Stimulated activated CD4-positive, alpha-beta T cell treated with anti-CD3 and anti-CD28 coated beads, Interleukin-15, amount 100 ng/mL, for 1 hour (primary cell): ENCODE measurements at places on chromosomes 11 and 22.

DNA sequence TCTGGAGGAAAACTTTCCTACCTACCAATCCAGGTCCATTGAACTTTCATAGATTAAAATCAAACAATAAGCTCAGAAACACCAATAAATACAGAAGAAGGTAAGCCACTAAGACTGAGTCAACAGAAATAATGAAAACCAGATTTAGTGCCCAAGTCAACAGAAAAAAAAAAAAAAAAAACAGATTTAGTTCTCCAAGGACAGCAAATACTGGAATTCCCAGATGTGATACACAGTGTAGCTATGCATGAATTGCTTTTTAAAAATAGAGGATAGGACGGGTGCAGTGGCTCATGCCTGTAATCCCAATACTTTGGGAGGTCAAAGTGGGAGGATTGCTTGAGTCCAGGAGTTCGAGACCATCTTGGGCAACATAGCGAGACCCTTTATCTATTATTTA lies 15.7 kb downstream of the DMC1 start:
- DNase-seq: no peak

DNA sequence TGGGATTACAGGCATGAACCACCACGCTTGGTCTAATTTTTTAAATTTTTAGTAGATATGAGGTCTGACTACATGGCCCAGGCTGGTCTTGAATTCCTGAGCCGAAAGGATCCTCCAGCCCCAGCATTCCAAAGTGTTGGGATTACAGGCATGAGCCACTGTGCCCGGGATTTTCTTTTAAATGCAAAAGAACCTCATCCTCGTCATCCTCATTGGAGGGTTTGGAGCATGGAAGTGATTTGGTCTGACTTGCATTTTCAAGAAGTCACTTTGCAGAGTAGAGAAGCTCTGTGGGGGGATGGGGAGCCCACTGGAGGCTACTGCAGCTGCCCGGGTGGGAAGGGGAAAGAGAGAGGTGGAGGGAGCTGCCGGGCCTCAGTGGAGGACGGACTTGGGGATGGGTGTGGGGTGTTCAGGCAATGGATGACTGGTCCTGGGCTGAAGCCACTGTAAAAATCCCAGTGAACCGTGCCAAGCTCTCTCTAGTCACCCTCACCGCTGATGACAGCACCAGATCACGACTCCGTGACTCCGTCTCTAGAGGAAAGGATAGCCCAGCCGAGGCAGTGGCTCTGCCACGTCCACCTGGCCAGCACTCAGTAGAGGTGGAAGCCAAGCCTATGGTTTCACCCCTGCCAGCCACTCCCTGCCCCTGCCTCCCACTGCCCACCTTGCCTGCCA lies 32.8 kb upstream of the SLC22A12 start:
- no peak for DNase-seq

DNA sequence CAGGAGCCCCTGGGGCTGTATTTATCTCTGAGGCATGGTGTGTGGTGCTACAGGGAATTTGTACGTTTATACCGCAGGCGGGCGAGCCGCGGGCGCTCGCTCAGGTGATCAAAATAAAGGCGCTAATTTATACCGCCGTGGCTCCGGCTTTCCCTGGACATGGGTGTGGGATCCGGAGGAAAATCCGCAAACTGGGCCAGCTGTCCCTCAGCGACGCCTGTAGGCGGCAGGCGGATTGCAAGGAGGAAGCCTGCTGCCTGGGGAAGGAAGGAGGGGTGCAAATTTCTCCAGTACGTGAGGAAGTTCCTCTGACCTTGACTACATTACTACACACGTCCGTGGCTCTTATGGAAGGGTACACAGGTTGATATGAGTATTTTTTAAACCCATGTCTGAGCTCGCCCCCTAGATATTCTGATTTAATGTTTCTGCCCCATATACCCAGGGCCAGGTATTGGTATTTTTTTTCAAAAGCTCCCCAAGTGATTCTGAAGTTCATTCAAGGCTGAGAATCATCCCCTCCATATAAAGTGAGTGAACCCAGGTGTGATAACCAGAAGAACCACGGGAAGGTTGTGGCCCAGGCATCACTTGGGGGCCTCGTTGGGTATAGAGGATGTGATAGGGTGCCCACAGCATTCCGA lies 2.8 kb downstream of the MYOD1 start:
- DNase-seq: no peak

DNA sequence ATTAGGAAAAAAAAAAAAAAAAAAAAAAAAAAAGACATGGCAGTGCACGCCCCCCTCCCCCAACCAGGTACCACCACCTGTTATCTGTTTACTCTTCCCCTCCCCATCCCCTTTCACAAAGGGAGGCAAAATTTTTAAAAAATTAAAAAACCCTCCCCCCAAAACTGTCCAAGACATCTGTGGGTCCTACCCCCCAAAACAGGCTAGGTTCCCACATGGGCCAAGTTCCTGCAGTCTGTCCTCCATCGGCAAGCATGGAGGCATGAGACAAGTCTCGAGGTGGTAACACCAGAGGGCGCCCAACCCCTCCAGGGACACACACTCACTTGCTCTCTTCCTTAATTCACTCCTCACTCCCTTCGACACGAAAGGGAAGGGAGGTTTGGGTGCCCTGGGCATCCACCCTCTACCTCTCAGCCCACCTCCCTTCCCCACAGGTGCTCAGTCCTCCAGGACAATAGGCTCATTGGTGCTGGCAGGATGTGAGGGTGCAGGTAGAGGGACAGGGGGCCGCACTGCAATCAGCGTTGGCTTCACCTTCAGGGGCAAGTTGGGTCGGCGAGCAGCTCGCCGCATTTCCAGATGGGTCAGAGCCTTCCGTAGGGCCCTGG lies 2.2 kb upstream of the TUT1 start:
- DNase-seq: peak; percentile 50

DNA sequence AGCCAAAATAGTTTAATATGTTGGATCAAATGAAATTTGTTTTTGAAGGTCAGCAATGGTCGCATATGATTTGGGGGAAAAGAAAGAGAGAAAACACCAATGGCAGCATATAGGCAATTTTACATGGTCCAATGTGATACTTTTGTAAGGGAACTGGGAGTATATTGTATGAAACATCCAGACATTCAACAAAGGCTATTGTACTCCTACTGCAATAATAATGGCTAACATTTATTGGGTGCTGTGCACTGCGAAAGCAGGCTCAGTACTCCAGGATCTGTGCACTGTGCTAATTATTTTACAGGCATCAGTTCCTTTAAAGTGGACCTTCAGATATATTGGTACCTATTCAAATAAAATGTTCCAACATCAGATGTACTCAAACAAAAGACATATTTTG lies 5.9 kb upstream of the OR10V1 start:
- no peak for DNase-seq

DNA sequence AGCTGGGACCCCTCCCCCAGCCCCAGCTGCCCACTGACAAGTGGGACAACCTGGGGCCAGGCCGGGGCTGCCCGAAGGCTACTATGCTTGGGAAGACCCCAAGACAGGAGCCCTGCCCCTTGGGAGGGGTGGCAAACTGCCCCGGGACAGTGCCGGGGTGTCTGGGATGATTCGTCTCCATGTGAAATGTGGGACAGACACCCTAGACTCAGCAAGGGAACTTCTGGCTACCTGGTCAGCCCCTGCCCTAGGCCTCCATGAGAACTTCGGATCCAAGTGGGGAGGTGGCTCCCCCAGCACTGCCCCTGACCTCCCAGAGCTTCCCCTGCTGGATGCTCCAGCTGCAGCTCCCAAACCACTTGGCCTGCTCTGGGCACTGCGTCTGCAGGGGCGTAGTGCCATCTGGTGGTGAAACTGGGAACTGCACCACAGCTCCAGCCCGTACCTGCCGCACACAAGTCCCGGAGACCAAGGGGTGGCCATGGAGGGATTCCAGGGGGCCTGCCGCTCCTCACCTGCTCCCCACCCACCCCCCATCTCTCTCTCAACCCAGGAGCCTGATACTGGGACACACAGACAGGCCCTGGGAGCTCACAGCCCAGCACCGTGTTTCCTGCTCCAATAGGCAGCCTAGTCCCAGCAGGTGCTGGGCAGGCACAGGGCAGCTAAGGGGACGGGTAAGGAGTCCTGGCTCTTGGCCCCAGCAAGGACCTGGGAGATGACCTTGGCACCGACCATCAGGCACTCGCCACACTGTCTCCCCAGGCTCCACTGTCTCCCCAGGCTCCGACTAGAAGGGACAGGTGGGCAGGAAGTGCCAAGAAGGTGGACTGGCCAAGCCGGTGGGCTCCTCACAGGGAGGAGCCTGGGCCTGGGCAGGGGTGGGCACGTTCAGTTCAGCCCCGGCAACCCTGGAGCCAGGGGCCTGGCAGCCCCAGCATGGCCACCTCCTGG lies 194.1 kb downstream of the IGLL1 start:
- peak; percentile 74 for DNase-seq

DNA sequence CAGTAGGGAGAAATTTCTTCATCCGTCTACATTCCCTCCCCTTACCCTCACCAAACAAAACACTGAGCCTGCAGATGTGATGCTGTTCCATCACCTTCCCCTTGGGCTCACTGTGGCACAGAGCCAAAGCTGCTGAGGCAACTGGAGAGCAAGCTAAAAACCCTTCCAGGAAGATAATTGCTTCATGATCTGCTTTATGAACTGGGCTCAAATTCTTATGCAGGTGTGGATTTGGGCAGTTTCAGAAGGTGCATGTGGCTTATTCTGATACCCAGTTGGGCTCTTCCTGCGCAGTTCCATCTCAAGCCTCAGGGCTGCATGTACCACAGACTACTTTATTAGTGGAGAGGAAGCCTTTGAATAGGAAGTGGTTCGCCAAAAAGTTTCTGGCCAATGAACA lies 58.3 kb downstream of the AAMDC start:
- DNase-seq: no peak

GRCh38 chr11:16016468-16016829 lies 339.9 kb downstream of the SOX6 start:
- DNase-seq: no peak

DNA sequence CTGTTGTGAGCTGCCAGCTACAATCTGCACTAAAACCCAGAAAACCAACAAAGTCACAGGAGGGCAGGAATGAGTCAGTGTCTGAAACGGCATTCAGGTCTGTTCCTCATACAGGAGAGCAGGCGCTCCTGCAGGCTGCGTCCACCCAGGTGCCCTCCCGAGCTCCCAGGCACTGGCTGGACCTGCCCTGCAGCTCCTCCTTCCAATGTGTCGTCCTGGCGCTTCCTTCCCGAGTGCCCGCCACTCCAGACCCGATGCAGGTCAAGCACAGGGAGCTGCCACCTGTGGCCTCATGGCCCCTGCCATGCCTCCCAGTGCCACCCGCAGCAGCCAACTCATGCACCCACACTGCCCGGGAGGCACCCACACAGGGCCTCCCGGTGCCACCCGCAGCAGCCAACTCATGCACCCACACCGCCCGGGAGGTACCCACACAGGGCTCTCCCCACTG lies 12.0 kb downstream of the BRD1 start:
- DNase-seq: no peak

DNA sequence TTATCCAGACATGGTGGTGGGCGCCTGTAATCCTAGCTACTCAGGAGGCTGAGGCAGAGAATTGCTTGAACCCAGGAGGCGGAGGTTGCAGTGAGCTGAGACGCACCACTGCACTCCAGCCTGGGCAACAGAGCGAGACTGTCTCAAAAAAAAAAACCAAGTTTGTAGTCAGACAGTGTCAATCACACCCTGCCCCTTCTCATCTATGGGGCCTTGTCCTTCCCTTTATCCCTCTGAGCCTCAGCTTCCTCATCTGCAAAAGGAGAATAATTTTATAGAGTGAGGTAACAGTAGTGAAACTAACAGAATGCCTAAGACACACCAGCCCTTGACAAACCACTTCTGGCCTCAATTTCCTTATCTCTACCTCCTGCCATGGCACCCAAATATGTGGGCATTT lies 10.7 kb downstream of the BCL9L start:
- DNase-seq: no peak

GRCh38 chr11:68090706-68091105 lies 30.5 kb downstream of the CHKA start:
- DNase-seq: no peak

DNA sequence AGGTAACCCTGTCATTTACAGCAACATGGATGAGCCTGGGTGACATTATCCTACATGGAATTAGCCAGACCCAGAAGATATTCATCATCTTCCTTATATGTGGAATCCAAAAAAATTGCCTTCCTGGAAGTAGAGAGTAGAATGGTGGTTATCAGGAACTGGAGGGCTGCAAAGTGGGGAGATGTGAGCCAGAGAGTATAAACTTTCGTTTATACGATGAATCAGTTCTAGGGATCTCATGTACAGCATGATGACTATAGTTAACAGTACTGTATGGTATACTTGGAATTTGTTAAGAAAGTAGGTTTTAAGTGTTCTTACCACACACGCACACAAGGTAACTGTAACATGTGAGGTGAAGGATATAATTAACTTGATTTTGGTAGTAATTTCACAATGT lies 79.1 kb downstream of the TBC1D22A start:
- DNase-seq: no peak

DNA sequence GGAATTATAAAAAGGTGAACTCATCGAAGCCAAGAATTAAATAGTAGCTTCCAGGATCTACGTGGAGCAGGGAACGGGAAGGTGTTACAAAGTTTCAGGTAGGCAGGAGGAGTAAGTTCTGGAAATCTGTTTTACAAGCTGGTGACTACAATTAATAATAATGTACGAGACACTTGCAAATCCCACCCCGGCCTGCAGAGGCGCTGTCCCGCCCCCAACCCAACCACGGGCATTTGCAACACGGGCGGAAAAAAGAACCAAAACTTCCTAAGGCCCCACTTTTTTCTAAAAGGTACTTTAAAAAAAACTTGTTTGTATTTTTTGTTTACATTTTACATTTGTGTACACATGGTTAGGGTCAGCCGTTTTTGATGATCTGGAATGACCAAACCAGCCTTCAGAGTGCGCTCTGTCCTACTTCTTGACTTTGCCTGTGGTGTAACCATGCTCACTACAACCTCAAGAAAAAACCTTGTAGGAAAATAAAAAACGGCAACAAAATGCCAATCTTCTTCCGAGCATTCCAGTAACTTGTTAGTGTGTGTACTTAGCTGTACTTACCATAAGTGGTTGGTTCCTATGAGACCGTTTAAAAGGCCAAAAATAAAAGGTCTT lies 449.6 kb upstream of the B3GAT1 start:
- no peak for DNase-seq

DNA sequence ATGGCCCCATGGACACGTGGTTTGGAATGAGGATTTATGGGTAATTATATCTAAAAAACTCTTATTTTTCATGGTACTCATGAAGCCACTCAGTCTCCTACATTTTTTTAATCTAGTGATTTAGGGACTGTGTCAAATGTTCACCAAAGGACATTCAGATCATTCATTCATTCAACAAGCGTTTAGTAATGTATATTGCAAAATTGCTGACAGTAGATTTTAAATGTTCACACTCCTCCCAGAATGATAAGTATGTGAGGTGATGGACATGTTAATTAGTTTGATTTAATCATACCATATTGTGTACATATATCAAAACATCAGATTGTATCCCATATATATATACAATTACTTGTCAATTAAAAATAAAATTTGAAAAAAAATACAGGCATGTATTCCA lies 40.8 kb upstream of the E2F8 start:
- DNase-seq: no peak

DNA sequence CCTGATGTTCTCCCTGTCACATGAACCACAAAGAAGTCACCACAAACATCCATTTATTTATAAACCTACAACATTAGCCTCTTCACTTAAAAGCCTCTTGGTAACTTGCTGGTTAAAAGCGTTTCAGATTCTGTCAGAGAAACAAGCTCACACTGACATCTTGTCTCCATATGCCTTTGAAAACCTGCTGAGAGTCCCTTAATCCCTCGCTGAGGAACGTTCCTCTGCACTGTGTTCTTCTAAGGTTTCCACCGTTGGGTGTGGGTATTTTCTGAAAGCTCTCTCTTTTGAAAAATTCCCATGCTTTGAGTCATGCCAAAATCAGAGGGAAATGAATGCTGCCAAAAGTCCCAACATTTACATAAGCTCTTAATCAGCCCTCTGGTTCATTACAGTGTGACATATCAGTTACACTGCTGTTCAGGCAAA lies 149.8 kb downstream of the CCDC34 start:
- DNase-seq: no peak
